ENCODE measurements at places on chromosomes 5 and 9.

DNA sequence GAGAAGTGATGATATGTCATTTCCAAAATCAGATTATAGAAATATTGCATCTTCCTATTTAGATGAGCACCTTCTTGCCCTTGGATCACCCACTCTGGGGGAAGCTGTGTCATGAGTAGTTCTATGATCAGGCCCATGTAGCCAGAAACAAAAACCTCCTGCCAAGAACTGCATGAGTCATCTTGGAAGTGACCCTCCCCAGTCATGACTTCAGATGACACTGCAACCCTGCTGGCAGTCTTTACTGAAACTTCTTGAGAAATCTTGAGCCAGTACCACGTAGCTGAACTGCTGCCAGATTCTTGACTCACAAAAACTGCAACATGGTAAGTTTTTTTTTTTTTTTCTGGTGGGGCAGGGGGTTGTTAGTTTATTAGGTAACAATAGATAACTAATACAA lies 439.6 kb upstream of the PTGER4 start:
- no peak for DNase-seq

- no peak for DNase-seq
These were observed 141.7 kb downstream of the FGF1 start for GRCh38 chr5:142544071-142544753.

DNA sequence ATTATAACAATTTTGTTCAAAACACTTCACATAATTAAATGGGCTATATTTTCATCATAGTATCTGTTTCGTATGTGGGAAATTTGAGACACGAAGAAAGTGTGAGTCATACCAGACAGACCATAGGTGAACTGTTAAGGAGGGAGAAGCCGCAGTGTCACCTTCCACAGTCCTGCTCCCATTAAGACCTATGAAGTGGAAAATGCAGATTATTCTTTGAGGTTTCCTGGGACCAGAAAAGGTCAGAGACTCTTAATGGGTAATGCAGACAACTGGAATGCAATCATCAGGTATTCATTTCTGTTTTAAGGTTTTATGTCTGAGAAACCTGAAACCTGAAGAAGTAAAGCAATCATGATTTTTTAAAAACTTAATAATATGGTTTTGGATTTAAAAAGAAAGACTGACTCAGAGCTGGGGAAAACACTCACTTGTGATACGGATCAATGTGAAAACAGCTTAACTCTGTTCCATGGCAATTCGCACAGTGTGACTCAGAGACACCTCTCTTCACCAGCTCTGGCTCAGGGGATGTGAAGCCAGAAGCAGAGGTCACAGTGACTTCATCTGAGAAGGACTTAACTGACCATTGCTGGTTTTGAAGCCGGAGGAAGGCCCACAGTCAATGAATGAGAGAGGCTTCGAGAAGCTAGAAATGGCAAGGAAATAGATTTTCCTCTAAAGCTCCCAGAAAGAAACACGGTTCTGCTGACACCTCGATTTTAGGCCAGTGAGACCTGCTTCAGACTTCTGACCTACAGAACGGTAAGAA lies 17.2 kb upstream of the GCNT1 start:
- peak; percentile 70 for DNase-seq

DNA sequence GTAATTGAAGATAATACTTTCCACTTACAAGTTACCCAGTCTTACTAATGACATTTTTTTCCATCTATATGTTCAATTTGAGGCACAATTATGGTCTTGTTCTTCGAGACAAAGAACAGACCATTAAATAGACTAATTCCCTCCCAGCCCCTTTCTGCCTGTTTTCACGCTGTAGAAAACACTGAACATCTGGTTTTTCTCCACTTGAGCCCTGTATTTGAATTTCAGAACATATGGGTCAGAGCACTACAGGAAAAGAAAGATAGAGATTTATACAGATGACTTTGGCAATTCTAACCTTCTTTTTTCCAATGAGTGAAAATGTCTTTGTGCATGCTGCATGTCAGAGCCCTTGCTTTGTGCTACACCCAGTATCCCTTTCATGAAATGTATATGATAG lies 506.9 kb downstream of the LRRC70 start:
- no peak for DNase-seq

DNA sequence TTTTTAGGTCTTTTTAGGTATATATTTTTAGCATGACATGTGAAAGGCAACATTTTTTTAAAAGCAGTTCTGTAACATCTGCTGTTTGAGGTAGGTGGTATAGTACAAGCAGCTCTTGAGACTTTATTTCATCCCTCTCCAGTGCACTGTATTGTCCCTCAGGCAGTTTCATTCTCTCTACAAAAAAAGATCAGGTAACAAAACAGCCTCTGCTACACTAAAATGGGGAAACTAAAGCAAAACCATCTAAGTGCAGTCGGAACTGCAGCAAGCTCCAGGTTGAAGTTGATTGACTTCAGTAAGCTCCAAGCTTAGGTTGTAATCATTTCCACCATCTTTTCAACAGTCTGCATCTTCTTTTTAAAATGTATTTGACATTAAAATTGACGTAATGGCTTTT lies 195.6 kb downstream of the DEPDC1B start:
- no peak for DNase-seq

GRCh38 chr9:94002316-94003140 lies 47.4 kb upstream of the BARX1 start:
- DNase-seq = no peak

- no peak for DNase-seq
These were observed 714.5 kb upstream of the WWC1 start for GRCh38 chr5:167576897-167577296.
